ENCODE measurements at places on chromosomes 3 and 15. TPM values are rescaled to one million over a fixed set of nuclear protein-coding genes. Genes with fewer than 3 reads are reported as not detected.

SLC24A5 gene
- total RNA-seq: not detected

CFAP20DC gene
- total RNA-seq: 4.5 TPM

GOLGA6L26 gene
- total RNA-seq: not detected

ZDHHC23 gene
- 25.2 TPM for total RNA-seq

GHSR gene
- not detected for total RNA-seq

THPO gene
- total RNA-seq: 0.85 TPM

NLGN1 gene
- total RNA-seq: 5.5 TPM

WNT5A gene
- 1.3 TPM for total RNA-seq

RAF1 gene
- total RNA-seq: 103 TPM

AHSG gene
- not detected for total RNA-seq

TTLL13 gene
- total RNA-seq: not detected

P2RY13 gene
- total RNA-seq: not detected

CAPN3 gene
- 0.31 TPM for total RNA-seq
